ENCODE measurements at places on chromosomes 4 and X.

GRCh38 chr4:163380703-163381102 lies 37.0 kb downstream of the NPY5R start:
- no peak overlapping the region for H3K4me3 ChIP-seq
- no peaks in the 10 kb centered on the region for H3K36me3 ChIP-seq
- no peak for DNase-seq
- no peak overlapping the region for H3K27ac ChIP-seq
- H3K4me1 ChIP-seq: no peaks in the 10 kb centered on the region

- peaks cover 20% of the 10 kb centered on the region for H3K36me3 ChIP-seq
- no peak for DNase-seq
- H3K4me1 ChIP-seq: no peaks in the 10 kb centered on the region
- H3K4me3 ChIP-seq: no peak overlapping the region
- no peaks in the 10 kb centered on the region for H3K27me3 ChIP-seq
- H3K27ac ChIP-seq: no peak overlapping the region
These were observed 2.5 kb downstream of the RPS4X start for GRCh38 chrX:72274526-72274925.

GRCh38 chr4:169201222-169202144 lies 69.3 kb downstream of the SH3RF1 start:
- H3K36me3 ChIP-seq: no peaks in the 10 kb centered on the region
- peaks cover 60% of the 10 kb centered on the region for H3K4me1 ChIP-seq
- H3K4me3 ChIP-seq: peak overlapping the region; percentile 20
- H3K27ac ChIP-seq: peak overlapping the region; percentile 49
- H3K27me3 ChIP-seq: no peaks in the 10 kb centered on the region

DNA sequence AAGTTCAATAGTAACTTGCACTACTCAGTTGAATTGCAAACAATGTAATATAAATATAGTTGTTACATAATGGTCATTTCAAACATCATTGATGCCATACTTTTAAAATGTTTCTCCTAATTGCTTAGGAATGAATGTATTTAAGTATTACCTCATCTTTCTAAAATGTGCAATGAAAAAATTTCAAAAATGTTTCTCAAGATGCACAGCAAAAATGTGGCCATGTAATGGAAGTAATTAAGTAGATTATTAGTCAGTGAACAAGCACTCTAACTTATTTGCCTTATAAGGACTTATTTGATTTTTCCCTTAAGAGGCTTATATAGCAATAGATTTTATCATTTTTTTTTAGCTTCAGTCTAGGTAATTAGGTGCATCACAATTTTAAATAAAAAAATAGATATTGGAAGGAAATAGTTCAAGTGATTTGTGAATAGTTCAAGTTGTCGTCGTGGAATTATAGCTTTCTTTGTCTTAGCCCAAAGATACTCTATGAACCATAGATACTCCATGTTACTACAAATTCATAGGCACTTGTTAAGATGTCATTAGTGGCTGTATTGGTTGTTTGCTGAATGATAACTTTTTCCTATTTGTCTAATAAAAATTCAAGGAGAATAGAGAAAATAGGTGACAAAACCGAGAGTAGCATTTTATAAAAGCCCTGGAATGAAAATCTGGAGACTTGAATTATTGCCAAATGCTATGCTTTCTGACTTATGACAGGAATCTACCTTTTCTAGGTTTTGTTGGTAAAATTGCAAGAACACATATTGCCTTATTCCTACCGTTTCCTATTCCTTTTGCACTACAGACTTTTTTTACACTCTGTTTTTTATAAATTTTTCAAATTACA lies 118.5 kb downstream of the TLL1 start:
- H3K27me3 ChIP-seq: no peaks in the 10 kb centered on the region
- DNase-seq: no peak
- H3K4me3 ChIP-seq: no peak overlapping the region
- no peaks in the 10 kb centered on the region for H3K36me3 ChIP-seq
- H3K27ac ChIP-seq: no peak overlapping the region

DNA sequence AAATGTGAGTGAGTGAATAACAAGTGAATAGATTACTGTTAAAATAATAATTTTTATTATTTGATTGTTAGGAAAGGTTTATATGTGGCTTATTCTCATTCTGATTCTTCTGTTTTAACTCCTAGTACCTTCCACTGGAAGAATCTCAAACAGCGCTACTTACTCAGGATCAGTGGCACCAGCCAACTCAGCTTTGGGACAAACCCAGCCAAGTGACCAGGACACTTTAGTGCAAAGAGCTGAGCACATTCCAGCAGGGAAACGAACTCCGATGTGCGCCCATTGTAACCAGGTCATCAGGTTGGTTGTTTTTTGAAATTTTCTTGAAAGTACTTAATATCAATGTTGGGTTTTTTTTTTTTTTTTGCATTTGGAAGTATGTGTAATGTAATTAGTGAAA lies 117.6 kb upstream of the BMPR1B start:
- peaks cover 3% of the 10 kb centered on the region for H3K36me3 ChIP-seq
- no peaks in the 10 kb centered on the region for H3K27me3 ChIP-seq

DNA sequence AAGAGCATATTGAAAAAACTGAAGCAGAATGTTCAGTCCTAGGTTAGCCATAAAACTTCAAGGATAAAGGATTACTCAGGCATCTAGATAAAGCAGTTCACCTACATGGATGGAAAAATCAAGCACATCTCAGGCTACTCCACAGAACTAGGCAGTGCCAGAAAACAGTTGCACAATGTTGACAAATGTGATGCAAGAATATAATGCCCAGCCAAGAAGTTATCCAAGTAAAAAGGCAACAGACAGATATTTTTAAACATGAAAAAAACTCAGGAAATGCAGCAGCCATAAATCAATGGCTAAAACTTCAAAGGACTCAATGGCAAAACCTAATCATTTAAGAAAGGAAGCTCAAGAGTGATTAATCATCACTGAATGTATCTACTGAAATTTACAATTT lies 456.0 kb upstream of the FAM241A start:
- no peak overlapping the region for H3K27ac ChIP-seq
- H3K4me3 ChIP-seq: no peak overlapping the region
- DNase-seq: no peak
- H3K36me3 ChIP-seq: no peaks in the 10 kb centered on the region
- no peaks in the 10 kb centered on the region for H3K4me1 ChIP-seq

DNA sequence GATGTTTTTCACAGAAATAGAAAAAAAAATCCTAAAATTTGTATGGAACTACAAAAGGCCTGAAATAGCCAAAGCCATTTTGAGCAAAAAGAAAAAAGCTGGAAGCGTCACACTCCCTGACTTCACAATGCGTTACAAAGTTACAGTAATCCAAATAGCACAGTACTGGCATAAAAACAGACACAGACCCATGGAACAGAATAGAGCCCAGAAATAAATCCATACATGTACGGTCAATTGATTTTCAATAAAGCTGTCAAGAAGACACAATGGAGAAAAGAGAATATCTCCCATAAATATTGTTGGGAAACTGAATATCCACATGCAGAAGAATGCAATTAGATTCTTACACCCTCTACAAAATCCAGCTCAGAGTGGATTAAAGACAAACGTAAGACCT lies 208.2 kb downstream of the AFAP1 start:
- no peak overlapping the region for H3K27ac ChIP-seq
- DNase-seq: no peak
- no peak overlapping the region for H3K4me3 ChIP-seq
- H3K27me3 ChIP-seq: no peaks in the 10 kb centered on the region
- no peaks in the 10 kb centered on the region for H3K4me1 ChIP-seq
- no peaks in the 10 kb centered on the region for H3K36me3 ChIP-seq

DNA sequence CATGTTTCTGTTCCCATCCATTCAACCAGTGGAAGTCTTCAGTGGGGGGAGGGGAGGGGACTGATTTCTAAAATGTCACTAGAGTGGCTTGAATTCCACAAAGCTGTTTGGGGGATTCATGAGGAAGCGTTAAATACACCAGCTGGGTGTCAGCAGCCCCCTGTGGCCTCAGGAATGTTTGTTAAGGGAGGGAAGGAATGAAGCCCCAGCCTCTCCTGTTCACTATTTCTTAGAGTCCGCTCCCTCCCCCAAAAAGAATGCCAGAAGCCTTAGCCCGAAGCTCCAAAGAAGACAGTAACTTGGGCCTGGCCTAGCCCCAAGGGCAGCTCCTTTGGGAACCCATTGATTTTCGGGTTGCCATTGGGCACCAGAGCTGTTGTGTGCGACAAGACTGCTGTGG lies 3.3 kb downstream of the SHROOM2 start:
- no peaks in the 10 kb centered on the region for H3K36me3 ChIP-seq
- H3K4me1 ChIP-seq: peaks cover 11% of the 10 kb centered on the region
- H3K27ac ChIP-seq: no peak overlapping the region
- no peak overlapping the region for H3K4me3 ChIP-seq

DNA sequence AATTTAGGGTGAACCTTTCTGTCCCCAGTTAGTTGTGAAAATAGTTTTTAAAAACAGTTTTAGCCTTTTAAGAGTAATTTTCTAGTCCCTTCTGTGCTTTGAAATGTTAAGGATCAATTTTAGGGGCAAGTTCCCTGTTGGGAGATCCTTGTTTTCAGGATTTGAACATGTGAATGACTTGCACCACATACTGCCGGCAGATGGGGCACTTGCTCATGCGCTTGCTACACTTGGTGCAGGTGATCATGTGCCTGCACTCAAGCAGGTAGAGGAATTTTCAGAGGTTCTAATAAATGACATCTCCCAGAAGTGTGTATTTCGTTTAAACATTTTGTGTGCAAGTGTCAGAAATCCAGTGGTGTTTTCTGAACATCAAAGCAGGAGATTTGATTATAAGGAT lies 195.9 kb downstream of the CHM start:
- no peaks in the 10 kb centered on the region for H3K36me3 ChIP-seq
- no peak overlapping the region for H3K4me3 ChIP-seq
- DNase-seq: no peak
- H3K27me3 ChIP-seq: no peaks in the 10 kb centered on the region

DNA sequence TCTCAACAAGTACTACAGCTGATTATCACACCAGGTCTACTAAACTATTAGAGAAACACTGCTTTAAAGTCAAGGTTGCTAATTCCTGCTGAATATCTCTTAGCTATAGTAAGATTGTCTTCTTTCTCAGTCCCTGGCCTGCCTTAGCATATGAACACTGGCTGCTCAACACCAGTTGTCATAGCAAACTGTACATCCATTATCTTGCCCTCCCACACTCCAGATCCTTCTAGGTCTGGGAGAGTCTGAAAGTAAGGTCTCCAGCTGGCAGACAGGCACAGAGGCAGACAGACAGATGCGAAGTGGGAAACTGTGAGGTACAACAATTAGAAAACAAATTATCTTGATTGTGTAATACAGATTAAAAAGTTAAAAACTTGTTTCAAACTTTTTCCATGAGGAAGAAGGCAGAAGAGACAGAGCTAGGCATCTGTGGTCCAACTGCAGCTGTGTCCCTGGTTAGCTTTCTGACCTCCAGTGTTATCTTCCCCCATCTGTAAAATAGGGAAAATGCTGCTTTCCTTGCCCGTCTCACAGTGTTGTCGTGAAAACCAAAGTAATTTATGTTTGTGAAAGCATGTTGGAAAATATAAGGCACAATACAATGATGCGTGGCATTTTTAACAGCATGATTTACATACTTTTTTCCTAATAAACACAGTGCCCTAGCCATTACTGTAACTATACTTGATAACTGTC lies 133.8 kb downstream of the KLHL13 start:
- no peak overlapping the region for H3K4me3 ChIP-seq
- H3K27me3 ChIP-seq: no peaks in the 10 kb centered on the region
- no peak overlapping the region for H3K27ac ChIP-seq
- H3K4me1 ChIP-seq: no peaks in the 10 kb centered on the region

GRCh38 chr4:24693636-24694035 lies 101.7 kb upstream of the SOD3 start:
- no peak for DNase-seq
- H3K27ac ChIP-seq: no peak overlapping the region
- H3K36me3 ChIP-seq: no peaks in the 10 kb centered on the region
- H3K4me3 ChIP-seq: no peak overlapping the region
- H3K4me1 ChIP-seq: no peaks in the 10 kb centered on the region

DNA sequence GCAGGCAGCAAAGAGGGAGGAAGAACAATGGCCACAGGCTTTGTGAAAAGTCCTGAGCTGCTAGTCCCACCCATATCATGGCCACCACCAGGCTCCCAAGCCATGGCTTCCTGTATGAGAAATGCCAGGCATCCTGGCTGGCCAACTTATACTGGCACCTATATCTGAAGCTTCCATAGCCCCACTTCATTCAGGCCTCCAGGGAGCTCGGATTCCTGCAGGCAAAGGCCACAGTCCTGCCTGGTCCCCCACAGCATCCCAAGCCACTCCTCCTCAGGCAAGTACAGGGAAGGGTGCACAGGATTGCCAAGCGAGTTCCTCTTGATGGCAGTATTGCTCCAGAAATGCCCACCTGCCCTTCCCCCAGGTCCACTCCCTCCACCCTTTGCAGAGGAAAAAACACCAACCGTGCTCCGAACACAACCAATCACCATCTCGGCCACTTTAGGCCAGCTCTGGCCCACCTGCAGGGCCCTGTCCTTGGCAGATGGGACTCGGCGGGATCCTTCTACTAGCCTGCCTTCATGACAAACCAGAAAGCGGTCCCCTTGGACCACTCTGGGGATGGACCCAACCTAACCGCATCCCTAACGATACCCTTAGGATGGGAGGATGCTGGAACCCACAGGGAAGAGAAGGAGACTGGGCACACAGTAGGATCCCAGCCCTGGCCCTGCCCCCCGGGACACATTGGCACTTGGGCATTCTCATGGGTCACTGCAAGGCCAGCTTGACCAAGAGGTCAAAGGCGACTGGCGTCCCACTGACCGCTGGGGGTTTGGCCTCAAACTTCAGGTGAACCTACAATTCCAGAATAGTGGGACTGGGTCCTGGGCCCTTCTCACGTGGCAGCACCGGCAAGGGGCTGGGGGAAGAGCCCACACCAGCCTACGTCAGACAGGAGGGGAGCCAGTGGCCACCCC lies 220.4 kb upstream of the AGTR2 start:
- no peak overlapping the region for H3K27ac ChIP-seq
- H3K27me3 ChIP-seq: no peaks in the 10 kb centered on the region
- no peak overlapping the region for H3K4me3 ChIP-seq

DNA sequence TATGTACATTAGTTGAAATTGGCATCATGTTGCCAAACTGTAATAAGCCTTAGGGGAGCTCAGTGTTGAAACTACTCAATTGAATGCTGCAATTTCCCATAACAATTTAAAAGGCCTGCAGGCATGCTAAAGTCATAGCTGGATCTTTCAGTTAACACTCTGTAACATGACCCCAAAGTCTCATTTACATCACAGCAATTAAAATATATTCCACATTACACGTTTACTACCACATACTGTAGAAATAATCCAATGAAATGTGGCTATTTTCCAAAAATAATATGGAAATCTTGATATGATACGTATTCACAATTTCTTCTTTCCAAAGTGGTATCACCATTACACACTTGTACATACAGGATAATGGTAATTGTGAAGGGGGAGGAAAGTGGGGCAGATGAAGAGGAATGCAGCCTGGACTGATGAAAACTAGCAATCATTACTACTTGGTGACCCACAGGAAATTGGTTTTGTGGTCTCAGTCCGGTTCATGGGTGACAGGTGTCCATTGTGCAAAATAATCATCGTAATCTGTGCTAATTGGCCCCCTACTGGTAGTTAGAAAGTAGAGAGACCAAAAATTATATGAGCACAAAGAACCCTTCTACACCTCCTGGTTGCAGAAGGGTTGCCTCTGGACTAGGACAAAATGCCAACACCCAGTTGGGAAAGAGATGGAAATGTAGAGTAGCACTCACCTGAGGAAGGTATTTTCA lies 63.7 kb downstream of the TENM3 start:
- H3K27me3 ChIP-seq: no peaks in the 10 kb centered on the region
- no peak for DNase-seq
- H3K36me3 ChIP-seq: no peaks in the 10 kb centered on the region
- H3K4me1 ChIP-seq: no peaks in the 10 kb centered on the region
- H3K4me3 ChIP-seq: no peak overlapping the region

- no peak for DNase-seq
- H3K27me3 ChIP-seq: no peaks in the 10 kb centered on the region
- no peak overlapping the region for H3K27ac ChIP-seq
- H3K4me3 ChIP-seq: no peak overlapping the region
- H3K36me3 ChIP-seq: no peaks in the 10 kb centered on the region
- H3K4me1 ChIP-seq: no peaks in the 10 kb centered on the region
These were observed 74.8 kb upstream of the ENPP6 start for GRCh38 chr4:184292465-184292867.

Data from thoracic aorta (tissue), 2 donors.